Activated naive CD8-positive, alpha-beta T cell treated with anti-CD3 and anti-CD28 coated beads, Interleukin-2, amount 50 U/mL, for 24 hours (primary cell): ENCODE measurements at places on chromosomes 1 and 21.

DNA sequence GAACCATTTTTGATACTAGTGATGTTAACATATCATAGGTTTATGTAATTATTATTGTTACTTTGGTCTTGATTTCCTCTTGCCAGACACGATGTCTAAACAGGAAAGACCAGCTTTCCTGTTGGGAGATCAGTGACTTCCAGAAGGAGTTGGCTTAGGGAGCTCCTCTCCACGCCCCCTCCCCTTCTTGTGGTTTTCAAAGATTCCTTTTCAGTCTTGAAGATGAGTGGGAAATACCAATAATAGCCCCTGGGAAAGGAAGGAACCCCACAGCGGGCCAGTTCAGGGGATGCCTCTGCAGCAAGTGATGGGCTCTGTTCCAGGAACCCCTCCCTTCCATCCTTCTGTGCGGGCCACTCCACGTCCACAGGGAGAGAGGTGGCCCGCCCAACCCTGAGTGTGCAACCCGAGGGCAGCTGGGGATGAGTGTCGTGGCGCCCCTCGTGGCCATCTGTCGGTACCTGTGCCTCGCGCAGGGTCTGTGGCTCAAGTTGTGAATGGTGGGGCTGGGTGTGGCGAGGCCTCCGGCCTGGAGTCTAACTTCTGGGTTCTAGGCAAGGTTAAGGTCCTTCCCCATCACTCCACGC, 65.7 kb downstream of the TLR5 start:
- no peak for DNase-seq

- no peak for DNase-seq
Measured at GRCh38 chr21:45322960-45323461, 35.3 kb upstream of the POFUT2 start.

- DNase-seq, result no peak
Measured at GRCh38 chr1:8718850-8719361, 98.5 kb downstream of the RERE start.

DNA sequence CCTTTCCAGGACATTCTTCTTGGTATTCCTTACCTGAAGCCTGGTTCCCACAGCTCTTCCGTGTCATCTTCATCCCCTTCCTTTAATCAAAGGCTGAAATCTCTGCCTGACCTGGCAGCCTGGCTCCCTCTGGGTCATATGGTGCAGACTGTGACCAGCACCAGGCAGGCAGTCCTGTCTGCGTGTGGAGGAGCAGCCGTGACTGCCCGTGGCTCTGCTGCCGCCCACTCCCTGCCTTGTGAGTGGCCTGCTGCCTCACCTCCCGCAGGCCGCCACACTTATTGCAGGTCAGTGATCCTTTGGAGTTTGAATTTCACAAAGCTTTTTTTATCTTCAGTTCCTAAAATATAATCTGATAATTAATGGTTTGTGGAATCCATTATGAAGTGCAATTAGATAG, 36.2 kb upstream of the EPHA8 start:
- DNase-seq, result no peak

- DNase-seq, result peak; percentile 73
Measured at GRCh38 chr1:93878501-93878888, 511 bp downstream of the DNTTIP2 start.

- DNase-seq, result no peak
Measured at GRCh38 chr21:38671773-38672172, 134.0 kb upstream of the ETS2 start.

- DNase-seq, result no peak
Measured at GRCh38 chr1:219463636-219464035, 149.3 kb downstream of the ZC3H11B start.

- DNase-seq, result no peak
Measured at GRCh38 chr1:16296643-16297042, 55.6 kb downstream of the FBXO42 start.

DNA sequence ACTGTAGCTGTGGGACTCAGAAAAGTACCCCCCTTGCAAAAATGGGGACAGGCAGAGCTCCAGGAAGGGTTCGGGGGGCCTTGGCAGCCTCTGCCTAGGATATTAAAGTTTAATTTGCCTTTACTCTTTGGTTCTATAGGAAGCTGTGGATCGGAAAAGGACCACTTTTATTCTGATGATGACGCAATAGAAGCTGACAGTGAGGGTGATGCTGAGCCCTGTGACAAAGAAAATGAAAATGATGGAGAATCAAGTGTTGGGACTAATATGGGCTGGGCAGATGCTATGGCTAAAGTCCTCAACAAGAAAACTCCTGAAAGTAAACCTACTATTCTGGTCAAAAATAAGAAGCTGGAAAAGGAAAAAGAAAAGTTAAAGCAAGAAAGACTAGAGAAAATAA, 17.1 kb downstream of the RRP15 start:
- no peak for DNase-seq

GRCh38 chr1:226073184-226073950, 10.9 kb downstream of the H3-3A start:
- no peak for DNase-seq

DNA sequence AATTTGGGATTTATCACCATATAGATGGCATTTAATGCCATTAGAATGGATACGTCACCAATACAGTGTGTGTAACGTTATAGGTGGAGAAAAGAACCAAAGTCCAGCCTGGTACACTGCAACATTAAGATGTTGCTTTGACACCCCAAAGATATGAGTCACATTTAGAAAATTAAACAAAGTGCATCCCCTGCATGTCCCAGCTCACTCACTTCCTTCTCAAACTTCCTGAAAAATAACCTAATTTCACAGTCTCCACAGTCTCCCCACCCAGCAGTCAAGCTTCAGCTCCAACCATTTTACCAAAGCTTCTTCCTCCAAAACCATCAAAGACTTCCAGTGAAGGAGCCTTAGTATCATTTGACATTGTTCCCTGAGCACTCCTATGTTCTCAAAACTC, 111.9 kb downstream of the OMA1 start:
- no peak for DNase-seq

GRCh38 chr1:84691122-84691783, 992 bp upstream of the SSX2IP start:
- no peak for DNase-seq

DNA sequence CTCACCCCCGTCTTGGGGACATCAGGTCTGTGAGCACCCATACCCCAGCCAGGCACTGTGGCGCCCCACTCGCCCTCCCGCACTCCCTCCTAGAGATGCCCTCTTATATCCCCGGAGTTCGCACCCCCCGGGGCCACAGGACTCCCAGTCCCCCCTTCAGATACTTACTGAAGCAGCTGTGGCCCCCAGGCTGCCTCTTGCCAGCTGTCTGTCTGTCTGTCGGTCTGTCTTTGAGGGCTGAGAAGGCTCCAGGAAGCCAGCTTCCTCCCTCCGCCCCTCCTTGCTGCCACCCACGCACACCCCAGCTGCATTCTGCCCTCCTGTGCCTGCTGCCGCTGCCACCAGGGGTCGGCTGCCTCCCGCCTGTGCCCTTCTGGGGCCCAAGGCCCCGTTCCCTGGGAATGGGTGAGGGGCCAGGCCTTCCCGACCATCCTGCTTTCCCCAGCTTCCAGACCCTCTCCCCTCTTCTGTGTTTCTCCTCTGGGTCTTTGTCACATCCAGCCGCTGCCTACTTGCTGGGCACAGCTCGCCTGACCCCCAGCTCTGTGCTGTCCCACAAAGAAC, at the start of gene PTPN7:
TSS of gene PTPN7 (minus strand) at position 226 of the 564 bp plus-strand sequence. CDS start 1,200 bp downstream, outside the sequence.
- peak; percentile 95 for DNase-seq

GRCh38 chr1:56933606-56934005, 32.2 kb downstream of the C8B start:
- no peak for DNase-seq

DNA sequence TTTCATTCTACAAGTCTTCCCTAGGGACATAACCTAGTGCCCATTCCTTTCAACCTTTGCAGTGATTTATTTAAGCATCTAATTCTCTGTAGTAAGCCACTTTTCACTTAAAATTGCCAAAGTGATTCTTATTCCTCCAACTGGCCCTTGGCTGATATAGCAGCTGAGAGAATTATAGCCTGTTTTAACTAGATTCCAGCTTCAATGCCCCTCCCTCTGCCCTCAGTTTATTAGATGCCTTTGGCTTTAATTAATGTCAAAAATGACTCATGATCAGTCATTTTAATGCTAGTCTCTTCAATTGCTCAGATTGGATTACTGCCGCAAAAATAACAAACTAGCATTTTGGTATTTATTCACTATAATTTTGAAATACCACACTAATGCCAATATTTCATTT, 145.4 kb upstream of the KCTD3 start:
- no peak for DNase-seq

GRCh38 chr1:229642376-229642775, 16.3 kb downstream of the URB2 start:
- no peak for DNase-seq

DNA sequence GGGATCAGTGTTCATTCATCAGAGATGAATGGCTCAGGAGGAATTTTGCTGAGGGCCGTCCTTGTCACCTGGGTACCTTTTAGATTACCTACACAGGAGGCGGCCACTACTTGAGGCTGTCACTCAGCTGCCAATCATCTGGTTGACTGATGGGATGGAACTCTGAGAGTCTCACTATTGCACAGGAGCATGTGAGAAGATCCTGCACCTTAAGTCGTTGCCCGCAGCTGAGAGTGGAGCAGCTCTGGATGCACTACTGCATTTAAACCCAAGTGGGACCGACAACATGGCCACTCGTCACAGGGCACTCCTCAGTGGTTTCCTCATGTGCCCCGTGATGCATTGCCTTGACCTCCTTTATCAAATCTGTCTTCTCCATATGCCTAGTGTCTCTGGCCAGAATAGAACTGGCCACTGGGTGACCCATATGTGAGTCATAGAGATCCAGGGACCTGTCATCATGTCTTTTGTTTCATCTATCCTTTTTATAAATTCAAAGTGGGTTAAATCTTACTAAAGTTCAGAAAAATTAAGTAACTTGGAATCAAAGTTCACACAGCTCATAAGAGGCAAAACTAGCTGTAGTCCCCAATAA, 165.5 kb downstream of the ZSCAN20 start:
- no peak for DNase-seq

DNA sequence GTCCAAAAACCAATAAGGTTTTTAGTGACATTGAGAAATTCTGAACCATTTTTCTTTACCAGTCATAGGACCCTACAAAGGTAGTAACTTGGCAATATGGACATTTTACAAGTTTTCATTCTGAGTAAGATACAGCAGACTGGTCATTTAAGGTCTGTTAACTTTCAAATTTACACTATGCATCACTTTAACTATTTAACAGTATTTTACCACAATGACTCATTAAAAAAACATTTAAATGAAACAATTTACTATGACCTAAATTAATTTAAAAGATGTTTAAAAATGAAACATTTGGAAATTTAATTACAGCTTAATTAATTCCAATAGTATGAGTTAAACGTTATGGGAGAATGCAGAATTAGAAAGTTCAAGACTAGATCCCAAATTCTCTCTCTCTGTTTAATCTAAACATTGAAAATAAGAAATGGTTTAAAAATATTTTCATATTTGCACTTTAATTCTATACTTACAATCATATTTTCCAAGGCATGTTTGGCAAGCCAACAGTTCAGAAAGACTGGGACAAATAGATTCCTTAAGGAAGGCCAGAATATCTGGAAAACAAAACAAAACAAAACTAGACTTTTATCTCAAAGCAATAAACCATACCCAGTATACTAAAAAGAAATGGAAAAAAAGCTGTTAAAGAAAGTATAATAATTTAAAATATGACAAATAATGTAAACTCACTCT, 140.9 kb downstream of the KCNT2 start:
- DNase-seq, result no peak

DNA sequence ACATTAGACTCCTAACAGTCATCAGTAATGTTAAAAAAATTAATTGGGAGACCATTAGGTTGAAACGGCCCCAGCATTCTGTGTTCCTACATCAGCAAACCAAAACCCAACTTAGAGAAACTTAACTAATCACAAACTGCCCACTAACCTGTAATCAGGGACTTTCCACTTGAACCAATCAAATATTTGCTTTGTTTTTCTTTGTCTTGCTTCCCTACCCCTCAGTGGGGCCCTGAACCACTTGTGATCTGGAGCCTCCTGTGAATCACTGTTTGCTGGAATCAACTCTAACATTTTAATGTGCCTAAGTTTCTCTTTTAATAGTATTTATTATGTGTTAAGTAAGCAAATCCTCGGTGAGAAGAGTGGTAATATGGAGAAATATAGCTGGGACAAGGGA, 64.0 kb downstream of the ABCA4 start:
- no peak for DNase-seq

DNA sequence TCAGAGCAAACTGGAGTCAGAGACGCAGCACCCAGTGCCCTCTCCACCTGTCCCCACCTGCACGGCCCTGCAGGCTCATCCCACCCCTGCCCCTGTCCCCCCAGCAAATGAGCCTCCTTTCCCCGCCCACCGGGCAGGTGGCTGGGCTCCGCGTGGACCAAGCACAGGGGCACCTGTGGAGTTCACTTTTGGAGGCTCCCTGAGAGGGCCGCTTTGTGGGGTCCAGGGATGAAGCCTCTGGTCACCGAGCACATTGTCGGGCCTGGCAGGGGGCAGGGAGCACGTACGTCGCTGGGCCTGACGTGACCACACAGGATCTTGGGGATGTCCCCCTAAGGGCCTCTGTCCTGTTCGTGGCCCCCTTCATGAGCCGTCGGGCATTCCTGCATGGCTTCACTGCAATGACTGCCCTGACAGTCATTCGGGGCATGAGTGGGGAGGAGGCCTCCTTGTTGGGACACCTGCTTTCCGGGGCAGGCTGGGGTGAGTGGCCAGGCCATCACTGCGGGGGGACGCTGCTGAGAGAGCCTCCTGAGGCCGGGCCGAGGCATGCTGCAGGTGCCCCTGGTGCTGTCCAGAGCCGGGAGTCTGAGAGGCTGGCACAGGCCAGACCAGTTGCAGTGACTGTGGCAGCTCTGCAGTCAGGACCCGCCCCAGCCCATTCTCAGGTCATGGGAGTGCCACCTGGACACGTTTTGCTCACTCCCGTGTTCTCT, 19.7 kb downstream of the SLX9 start:
- DNase-seq, result no peak

DNA sequence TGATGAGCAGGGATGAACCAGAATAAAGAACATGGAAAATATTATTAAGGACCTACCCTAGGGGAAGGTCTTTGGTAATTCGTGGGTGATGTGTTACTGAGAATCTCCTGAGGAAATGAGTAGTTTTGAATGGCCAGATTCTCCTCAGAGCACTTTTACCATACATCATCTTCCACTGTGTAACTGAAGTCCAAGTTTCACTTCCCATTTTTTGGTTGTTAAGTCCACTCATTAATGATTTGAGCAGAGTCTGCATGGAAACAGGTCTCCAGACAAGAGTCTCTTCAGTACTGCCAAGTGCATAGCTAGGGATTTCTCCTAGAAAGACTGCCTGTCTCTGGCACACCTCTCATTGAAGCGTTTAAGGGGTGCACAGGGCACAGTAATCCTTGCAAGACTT, 48.7 kb upstream of the PCP4 start:
- DNase-seq, result no peak
